Bronchial epithelial cell (primary cell): ENCODE measurements at places on chromosomes 3 and 15.

DNA sequence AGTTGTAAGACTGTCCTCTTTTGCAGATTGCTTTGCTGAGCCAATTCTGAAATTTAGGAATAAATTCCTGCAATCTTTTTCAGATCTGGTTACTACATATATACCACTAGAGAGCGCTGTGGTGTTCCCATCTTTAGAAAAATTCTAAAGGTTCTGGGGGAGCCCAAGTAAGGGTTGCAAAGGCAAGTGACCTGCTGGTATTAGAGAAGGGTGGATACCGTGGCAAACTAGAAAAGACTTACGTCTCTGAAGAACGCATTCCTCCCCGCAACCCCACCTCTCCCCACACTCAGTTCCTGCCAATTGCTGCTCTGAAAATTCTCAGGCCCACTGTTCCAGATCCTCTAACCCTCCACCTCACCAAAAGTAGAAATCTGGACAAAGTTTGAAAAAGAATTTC lies 48.5 kb downstream of the EFHB start:
- peak; percentile 37 for DNase-seq

DNA sequence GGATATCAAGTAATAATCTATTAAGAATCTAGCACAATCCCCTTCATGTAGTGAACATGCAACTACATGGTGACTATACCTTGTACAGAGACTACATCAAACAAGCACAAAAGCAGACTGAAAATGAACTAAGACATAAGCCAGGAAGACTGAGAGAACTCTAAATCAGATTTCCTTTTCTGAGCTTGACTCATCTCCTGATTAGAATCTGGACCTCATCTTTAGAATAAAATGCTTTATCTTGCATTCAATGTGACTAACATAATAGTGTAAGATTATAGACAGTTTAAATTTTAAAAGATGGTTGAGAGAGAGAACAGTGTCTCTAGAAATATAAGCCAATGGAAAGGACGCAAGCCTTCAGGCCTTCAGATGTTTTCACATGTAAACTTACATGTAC lies 17.5 kb upstream of the PKM start:
- DNase-seq = no peak

DNA sequence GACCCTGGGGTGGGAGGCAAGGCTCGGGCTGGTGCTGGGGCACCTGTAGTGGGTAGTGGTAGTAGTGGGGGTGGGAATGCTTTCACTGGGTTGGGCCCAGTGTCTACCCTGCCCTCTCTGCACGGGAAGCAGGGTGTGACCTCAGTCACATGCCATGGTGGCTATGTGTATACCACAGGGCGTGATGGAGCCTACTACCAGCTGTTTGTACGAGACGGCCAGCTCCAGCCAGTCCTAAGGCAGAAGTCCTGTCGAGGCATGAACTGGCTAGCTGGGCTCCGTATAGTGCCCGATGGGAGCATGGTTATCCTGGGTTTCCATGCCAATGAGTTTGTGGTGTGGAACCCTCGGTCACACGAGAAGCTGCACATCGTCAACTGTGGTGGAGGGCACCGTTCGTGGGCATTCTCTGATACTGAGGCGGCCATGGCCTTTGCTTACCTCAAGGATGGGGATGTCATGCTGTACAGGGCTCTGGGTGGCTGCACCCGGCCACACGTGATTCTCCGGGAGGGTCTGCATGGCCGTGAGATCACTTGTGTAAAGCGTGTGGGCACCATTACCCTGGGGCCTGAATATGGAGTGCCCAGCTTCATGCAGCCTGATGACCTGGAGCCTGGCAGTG lies 5.2 kb downstream of the DALRD3 start:
- no peak for DNase-seq

- peak; percentile 44 for DNase-seq
Measured at GRCh38 chr15:52709187-52709981, 30.2 kb upstream of the ATOSA start.

DNA sequence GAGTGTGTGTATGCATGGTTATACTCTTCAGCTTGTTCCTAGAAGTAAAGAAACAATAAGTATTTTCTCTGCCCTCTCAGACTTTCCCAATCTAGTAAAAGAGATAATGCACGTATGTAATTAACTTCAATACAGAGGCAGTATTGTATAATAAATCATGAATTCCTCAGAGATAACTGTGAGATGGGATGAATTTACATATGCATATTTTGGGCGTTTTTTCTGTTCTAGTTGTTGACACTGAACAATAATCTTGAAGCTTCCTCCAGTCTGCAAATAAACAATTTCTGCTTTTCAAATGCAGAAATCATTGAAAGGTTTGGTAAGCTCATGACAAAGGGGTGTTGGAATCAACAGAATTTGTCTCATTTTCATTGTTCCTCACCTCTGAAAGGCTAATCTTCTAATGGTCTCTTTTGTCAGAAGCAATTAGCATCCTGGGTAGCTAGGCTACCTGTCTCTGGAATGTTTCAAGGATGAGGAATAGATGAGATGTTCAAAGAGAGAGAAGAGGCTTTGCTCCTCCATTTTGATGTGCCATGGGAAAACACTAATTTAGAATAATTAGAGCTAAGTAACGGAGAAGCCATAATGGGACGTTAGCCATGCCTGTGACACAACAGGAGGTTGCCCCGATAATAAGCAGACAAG lies 43.3 kb upstream of the SIAH2 start:
- no peak for DNase-seq

DNA sequence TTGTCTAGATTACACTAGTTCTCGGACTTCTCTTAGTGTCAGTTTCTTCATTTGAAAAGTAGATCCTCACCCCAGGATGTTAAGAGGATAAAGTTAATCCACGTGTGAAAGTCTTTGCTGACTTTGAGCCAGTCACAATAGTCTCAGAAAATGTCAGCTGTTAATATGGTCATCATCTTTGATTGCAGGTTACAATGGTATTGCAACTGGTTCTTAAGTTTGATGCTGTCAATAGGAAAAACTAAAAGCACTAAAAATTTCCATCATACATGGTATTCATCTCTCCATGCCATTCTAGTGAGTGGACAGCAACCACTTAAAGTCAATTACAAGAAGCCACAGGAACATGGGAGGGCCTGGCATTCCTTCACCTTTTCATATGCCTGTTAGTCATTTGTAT lies 192.3 kb downstream of the TAFA4 start:
- peak; percentile 15 for DNase-seq

DNA sequence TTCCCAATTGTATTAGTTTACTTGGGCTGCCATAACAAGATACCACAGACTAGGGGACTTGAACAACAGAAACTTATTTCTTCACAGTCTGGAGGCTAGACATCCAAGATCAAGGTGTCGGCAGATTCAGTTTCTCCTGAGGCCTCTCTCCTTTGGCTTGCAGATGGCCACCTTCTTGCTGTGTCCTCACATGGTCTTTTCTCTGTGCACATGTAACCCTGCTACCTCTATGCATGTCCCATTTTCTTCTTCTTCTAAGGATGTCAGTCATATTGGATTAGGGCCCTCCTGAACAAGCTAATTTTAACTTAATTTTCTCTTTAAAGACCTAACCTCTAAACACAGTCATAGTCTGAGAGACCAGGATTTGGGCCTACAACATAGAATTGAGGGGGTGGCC lies 336.7 kb upstream of the WNT5A start:
- no peak for DNase-seq

GRCh38 chr3:16837602-16838001 lies 47.2 kb upstream of the PLCL2 start:
- DNase-seq = no peak

DNA sequence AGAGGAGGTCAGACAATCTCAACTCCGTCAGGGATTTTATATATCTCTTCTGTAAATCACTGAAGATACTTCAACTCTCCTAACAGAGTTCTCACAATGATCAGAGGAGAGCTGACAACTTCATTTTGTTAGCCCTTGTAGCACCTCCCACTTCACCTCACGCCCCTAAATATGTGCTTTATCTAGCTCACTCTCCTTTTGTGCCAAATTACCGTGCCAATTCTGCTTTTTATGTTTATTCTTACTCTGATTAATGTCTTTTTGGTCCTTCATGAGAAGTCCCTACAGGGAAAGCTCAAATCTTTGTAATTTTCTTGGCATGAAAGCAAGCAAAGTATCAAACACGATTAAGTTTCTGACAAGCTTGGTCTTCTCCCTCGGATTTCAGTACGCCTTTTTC lies 636.1 kb upstream of the NAALADL2 start:
- no peak for DNase-seq

DNA sequence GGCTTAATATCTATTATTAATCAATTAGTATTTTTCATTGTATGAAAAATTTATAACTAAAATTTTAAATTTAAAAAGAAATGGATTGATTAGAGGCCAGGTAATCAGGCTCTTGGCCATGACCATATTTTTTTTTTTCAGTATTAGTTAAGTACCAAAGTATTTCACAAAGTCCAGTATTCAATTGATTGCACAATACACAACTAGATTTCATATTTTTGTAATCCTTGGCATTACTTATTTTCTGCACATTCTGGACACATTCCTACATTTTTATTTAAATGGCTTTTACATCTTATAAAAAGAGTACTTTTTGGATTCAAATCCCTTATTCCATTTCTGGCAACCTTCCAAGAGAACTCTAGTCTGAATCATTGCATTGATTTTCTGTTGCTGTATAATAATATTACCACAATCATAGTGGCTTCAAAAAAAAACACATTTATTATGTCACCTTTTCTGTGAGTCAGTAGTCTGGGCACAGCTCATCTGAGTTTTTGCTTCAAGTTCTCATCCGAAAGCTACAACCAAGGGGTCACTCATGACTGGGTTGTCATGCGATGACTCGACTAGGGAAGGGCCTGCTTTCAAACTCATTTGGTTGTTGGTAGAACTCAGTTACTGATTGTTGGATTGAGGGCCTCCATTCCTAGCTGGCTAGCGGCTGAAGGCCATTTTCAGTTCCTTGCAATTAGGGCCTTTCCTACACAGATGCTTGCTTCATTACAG lies 90.7 kb downstream of the CNTN6 start:
- DNase-seq = peak; percentile 29

GRCh38 chr15:57038496-57038895 lies 120.1 kb downstream of the TCF12 start:
- no peak for DNase-seq

- DNase-seq = no peak
Measured at GRCh38 chr3:171602072-171602471, 141.9 kb upstream of the TNIK start.

DNA sequence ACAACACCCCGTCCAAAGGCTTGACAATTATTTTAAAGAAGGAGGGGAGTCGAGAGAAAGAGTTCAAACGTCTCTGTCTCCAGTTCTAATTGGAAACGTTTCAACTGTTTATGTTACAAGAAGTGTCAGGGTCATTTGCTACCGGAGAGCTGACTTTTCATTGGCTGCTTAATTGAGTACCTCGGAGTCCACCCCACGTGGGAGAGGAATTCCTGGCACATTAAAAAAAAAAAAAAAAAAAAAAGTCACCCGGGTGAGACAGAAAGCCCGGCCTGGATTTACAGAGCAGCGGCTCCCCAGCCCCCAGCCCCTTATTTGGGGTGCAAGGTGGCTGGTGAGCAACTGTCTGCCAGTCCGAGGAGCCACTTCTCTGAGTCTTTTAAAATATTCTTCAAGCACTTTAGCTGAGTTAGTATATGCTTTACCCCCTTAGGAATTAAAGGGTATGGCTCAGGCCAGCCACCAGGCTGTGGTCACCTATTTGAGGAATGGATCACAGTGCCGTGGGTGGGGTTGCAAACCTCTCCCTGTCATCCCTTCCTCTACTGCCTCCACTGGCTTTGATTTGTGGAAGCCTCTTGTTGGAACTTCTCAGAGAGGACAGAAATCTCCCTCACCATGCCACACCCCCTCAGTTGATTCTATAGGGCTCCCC lies 3.9 kb upstream of the TLE3 start:
- DNase-seq = peak; percentile 67

DNA sequence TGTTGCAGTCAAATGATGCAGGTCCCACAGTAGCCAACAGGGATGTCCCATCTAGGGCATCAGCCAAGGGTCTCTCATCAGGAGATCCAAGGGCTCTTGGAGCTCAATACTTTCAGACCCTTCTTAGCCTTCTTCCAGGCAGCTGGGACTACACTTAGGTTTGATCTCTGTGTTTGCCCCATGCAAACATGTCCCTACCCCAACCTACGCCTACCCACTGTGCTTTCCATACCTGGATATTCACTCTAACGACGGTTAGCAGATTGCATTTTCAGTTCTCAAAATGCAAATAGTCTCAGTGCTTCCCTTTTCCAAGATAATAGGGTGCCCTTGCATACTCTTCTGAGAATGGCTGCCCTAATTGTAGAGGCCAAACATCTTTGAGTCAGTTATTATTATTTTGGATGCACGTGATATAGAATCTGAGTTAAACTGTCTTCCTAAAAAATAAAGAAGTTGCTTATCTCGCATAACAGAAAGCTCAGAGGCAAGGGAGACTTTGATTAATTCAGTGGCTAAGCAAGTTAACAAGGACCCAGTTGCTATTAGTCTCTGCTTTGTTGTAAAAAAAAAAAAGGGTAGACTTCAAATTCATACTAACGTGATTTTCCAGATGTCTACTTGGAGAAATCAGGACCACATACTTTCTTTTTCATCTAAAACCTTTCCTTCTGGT lies 1.0 kb upstream of the CEP70 start:
- no peak for DNase-seq

- DNase-seq = no peak
Measured at GRCh38 chr15:48202068-48202467, 4.0 kb upstream of the SLC12A1 start.

DNA sequence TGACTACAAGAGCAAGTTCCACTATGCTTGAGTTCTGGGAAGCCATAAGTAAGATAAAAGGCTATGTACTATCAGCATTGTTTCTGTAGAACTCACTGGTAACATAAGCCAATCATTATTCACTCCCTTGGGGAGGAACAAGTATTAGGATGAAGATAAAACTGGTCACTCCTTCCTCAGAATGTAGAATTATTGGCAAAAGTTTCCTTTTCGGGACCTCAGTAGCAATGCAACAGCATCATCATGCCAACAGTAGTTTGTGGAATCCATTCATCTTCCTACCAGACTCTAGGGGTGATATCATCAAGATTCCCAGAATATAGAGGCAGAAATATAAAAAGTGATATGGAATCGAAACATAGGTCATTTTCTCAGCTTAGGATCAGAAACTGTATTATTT lies 209.5 kb downstream of the PLOD2 start:
- DNase-seq = no peak
